Activated CD4-positive, alpha-beta memory T cell treated with anti-CD3 and anti-CD28 coated beads for 36 hours (primary cell): ENCODE measurements at places on chromosomes 4 and X. TPM values are rescaled to one million over a fixed set of nuclear protein-coding genes. Genes with fewer than 3 reads are reported as not detected.

DNA sequence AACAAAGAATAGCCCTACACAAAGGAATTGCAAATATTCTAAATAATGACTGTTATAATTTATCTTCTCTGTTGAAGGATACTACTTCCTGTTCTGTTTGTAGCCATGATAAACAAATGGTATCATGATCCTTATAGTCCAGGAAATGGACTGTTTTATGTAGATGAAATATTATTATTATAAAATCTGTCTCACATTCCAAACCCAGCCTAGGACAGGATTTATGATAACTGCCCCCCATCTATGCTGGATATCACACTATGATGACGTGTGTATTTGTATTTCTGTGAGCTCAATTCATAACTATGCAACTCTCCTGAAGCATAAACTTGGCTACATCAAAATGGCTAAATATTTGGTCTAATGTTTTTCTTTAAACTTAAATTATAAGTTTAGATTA lies 21.3 kb downstream of the DMD start:
- no peak for DNase-seq
- H3K4me1 ChIP-seq = no peaks in the 10 kb centered on the region
- H3K36me3 ChIP-seq = no peaks in the 10 kb centered on the region
- no peaks in the 10 kb centered on the region for H3K27me3 ChIP-seq

- no peak overlapping the region for H3K4me3 ChIP-seq
- H3K4me1 ChIP-seq = no peaks in the 10 kb centered on the region
- H3K27ac ChIP-seq = no peak overlapping the region
- DNase-seq = no peak
Measured at GRCh38 chr4:41963105-41963504, 18.5 kb upstream of the DCAF4L1 start.

DNA sequence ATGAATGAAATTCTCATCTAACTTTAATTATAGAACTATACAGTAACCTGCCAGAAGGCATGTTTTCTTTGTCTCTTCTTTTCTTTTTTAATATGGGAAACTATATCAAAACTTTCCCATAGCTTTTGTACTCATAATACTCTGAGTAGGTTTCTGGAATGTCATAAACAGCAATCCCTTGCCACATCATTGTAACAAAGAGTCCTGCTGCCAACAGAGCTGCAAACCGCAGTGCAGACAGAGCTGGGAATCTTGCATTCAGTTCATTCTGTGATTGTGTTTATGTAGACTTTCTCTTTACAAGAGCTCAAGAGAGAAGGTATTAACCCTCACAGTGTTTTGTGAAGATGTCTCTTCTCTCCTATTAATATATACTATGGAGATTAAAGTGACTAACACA lies 304.4 kb upstream of the SLIT2 start:
- no peak overlapping the region for H3K27ac ChIP-seq
- no peaks in the 10 kb centered on the region for H3K4me1 ChIP-seq
- no peak for DNase-seq
- no peaks in the 10 kb centered on the region for H3K27me3 ChIP-seq
- H3K4me3 ChIP-seq = no peak overlapping the region
- H3K36me3 ChIP-seq = no peaks in the 10 kb centered on the region

GRCh38 chr4:120053911-120054310 lies 12.7 kb downstream of the MAD2L1 start:
- H3K4me1 ChIP-seq = peaks cover 2% of the 10 kb centered on the region
- H3K27ac ChIP-seq = no peak overlapping the region
- no peaks in the 10 kb centered on the region for H3K27me3 ChIP-seq
- peaks cover 14% of the 10 kb centered on the region for H3K36me3 ChIP-seq
- no peak for DNase-seq

DNA sequence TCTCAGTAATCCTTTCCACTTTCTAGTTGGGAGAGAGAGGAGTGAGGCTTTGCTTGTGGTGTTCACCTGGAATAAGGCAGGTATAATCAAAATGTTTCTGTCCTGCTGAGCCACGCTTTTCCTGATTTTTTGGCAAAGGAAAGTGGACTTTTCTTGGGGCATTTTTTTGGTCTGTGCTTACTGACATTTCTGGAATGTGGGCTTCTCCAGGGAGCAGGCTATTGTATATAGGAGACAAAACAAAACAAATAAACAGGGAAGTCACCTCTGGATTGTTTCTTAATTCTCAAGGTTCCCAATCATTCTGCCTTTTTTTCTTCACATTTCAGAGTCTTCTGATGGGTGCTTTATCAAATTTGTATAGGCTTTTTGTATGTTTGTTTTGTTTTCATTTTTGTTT lies 25.7 kb upstream of the RP2 start:
- H3K4me3 ChIP-seq = no peak overlapping the region
- no peak for DNase-seq
- no peaks in the 10 kb centered on the region for H3K27me3 ChIP-seq
- no peak overlapping the region for H3K27ac ChIP-seq

The MTNR1A gene
- not detected for total RNA-seq

The DOK7 gene
- not detected for total RNA-seq

The GLOD5 gene
- not detected for total RNA-seq

The PNMA5 gene
- total RNA-seq = 0.10 TPM

The KLKB1 gene
- not detected for total RNA-seq
